ENCODE measurements at places on chromosomes 12 and 14.

- no peak overlapping the region for H3K4me3 ChIP-seq
- no peak overlapping the region for H3K27ac ChIP-seq
- H3K4me1 ChIP-seq: no peaks in the 10 kb centered on the region
- no peaks in the 10 kb centered on the region for H3K36me3 ChIP-seq
- no peaks in the 10 kb centered on the region for H3K27me3 ChIP-seq
Observed at GRCh38 chr14:26928019-26928418, 330.2 kb upstream of the NOVA1 start.

- no peaks in the 10 kb centered on the region for H3K4me1 ChIP-seq
- H3K4me3 ChIP-seq: no peak overlapping the region
- no peak overlapping the region for H3K27ac ChIP-seq
Observed at GRCh38 chr14:32102152-32102787, 25.2 kb downstream of the ARHGAP5 start.

DNA sequence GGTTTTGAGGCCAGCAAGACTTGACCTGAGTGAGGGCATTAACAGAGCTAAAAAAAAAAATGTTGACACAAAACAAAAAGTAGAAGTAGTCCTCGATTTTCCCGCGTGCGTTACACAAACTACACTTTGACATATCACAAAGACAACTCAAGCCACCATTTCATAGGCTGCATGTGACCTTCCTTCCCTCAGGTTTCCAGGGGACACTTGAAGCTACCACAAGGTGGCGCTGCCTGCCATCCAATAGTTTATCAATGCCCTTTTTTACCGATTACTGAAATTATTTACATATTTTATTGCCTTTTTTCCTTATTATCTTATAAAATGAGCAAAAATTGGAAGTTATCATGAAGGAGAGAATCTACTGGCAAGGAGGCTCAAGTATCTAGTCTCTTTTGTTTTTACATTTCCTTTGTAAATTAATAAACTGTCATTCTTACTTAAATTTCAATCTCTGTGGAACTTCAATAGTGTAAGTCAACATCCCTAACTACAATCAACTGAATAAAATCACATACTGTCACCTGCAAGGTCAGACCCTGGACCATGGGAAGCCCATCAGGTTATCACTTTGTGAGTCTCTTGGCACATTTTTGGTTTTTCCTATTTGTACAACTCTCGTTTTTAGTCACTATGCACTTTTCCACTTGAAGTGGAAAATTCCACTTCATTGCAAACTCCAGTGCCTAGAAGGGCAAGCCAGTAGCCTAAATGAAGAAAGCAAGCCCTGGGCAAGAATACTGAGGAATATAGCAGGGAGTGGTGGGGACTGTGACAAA, 84.6 kb upstream of the CPSF6 start:
- H3K4me3 ChIP-seq: no peak overlapping the region
- H3K27me3 ChIP-seq: no peaks in the 10 kb centered on the region

DNA sequence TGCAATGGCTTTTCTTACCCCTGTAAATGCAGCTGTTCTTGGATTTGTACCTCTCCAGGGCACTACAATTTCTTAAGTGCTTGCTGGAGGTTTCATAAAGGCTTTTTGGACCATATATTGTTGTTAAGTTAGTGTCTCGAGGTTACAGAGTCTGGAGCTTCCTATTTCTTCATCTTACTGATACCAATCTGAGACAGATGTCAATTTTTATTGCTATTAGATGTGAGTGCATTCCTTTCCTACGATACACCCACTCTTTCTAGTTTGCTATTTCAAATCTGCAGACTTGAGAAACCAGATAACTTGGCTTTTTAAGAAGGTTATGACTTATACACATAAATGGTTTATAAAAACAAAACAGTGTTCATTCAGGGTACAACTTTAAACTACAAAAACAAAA, 2.1 kb downstream of the NOXRED1 start:
- no peak for DNase-seq
- H3K4me3 ChIP-seq: no peak overlapping the region
- no peaks in the 10 kb centered on the region for H3K4me1 ChIP-seq
- no peak overlapping the region for H3K27ac ChIP-seq
- H3K36me3 ChIP-seq: no peaks in the 10 kb centered on the region
- no peaks in the 10 kb centered on the region for H3K27me3 ChIP-seq

DNA sequence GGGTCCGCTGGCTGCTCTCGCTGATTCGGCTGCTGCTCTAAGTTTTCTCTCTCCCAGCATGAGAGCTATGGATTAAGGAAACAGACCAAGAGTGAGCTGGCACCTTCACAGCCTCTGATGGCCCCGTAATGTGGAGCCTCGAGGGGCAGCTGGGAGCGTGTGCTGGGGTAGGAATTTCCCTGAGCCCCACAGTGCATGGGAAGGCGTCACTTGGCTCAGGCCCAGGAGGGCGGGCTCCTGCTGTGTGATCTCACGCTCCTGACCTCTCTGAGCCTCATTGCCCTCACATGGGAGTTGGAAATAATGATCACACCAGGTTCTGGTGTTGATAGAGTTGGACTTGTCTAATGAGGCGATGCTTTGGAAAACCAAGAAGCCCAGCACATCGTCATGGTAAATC, 238.6 kb upstream of the CRY1 start:
- no peak for DNase-seq
- no peaks in the 10 kb centered on the region for H3K36me3 ChIP-seq
- H3K27me3 ChIP-seq: no peaks in the 10 kb centered on the region
- H3K27ac ChIP-seq: no peak overlapping the region
- no peaks in the 10 kb centered on the region for H3K4me1 ChIP-seq
- H3K4me3 ChIP-seq: no peak overlapping the region

DNA sequence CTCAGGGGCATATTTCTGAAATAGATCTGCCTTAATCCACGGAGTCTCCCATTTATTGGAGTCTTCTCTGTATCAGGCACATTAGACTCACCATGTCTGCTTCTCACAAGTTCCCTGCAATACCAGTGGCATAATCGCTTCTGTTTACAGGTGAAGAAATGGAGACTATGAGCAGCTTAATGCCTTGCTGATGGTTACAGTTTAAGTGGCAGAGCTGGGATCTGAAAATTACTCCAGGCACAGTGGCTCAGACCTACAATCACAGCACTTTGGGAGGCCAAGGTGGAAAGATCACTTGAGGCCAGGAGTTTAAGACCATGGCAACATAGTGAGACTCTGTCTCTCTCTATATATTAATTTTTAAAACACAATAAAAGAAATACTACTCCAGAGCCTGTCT, 7.3 kb upstream of the RIC8B start:
- no peaks in the 10 kb centered on the region for H3K4me1 ChIP-seq
- no peaks in the 10 kb centered on the region for H3K27me3 ChIP-seq
- no peak overlapping the region for H3K4me3 ChIP-seq
- no peak for DNase-seq
- peak overlapping the region; percentile 66 for H3K27ac ChIP-seq

DNA sequence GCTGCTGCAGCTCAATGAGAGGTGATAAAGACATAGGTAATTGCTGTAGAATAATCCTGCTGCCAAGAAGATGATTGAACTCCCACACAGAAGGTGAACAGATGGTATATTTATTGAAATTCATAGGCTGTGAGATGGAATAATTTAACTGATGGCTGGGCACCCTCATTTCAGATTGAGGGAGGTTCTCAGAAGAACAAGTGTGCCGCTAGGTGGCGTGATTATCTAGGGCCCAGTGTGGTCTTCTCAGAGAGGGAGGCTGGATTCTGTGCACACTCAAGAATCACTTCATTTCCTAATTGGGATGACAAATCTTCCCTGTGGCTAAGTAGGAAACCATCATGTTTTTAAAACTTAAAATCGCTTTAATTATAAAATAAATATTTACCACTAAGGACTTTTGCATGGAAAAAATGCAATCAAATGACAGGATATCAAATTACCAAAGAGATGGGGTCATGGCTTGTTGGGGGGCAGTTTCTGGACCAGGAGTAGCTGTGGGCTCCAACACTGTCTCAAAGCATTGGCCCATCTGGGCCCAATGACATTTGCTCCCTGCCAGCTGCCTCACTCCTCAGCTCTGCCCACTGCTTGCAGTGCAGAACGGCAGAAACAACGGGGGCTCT, 132.3 kb downstream of the SNAPC1 start:
- no peak overlapping the region for H3K27ac ChIP-seq
- H3K36me3 ChIP-seq: no peaks in the 10 kb centered on the region
- H3K27me3 ChIP-seq: no peaks in the 10 kb centered on the region

GRCh38 chr12:3158851-3159465, 81.8 kb downstream of the TSPAN9 start:
- peak overlapping the region; percentile 86 for H3K27ac ChIP-seq
- H3K4me1 ChIP-seq: peaks cover 11% of the 10 kb centered on the region
- no peak overlapping the region for H3K4me3 ChIP-seq
- H3K27me3 ChIP-seq: no peaks in the 10 kb centered on the region
- H3K36me3 ChIP-seq: no peaks in the 10 kb centered on the region

- peak overlapping the region; percentile 98 for H3K27ac ChIP-seq
- peaks cover 13% of the 10 kb centered on the region for H3K4me1 ChIP-seq
- H3K4me3 ChIP-seq: peak overlapping the region; percentile 29
- H3K27me3 ChIP-seq: no peaks in the 10 kb centered on the region
- DNase-seq: peak; percentile 93
- no peaks in the 10 kb centered on the region for H3K36me3 ChIP-seq
Observed at GRCh38 chr12:52032446-52032803, 18.8 kb upstream of the NR4A1 start.

- DNase-seq: no peak
- no peak overlapping the region for H3K4me3 ChIP-seq
- H3K36me3 ChIP-seq: no peaks in the 10 kb centered on the region
- H3K27ac ChIP-seq: no peak overlapping the region
Observed at GRCh38 chr14:67733616-67734015, 31.9 kb downstream of the RDH12 start.

DNA sequence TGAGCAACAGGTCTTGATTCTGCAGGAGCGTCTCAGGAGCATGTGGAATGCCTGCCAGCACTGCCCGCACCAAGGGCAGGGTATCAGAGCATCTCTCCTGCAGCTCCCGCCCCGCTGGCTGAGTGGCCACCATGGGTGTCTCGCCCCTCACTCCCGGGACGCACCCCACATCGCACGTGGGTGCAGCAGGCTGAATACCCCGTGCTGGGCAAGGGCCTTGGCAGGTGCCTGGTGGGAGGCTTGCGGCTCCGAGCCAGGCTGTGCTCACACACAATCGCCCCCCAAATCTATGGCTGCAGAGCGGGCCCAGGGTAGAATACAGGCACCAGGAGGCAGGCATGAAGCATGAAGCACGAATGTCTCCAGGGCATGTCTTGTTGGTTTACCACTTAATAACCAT, 103.9 kb upstream of the TMEM132D start:
- no peak for DNase-seq
- no peak overlapping the region for H3K27ac ChIP-seq
- H3K27me3 ChIP-seq: no peaks in the 10 kb centered on the region

DNA sequence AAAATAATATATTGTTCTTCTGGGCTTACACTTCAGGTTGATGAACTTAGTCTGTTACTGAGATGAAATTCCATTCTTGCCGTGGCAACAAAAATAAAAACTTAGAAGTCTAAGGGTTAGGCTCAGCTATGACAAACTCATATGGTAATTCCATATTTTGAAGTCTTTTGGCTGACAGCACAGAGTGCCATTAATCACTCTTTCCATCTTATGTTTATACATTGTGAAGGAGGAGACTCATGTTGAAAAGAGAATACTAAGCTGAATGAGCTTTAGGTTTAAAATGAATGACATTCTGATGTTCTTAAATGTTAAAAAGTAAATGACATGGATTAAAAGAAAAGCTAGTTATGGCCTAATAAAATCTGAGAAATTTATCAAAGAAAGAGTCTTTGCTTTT, 291.9 kb downstream of the SOX5 start:
- DNase-seq: no peak
- no peak overlapping the region for H3K27ac ChIP-seq
- H3K36me3 ChIP-seq: no peaks in the 10 kb centered on the region
- H3K4me1 ChIP-seq: no peaks in the 10 kb centered on the region

DNA sequence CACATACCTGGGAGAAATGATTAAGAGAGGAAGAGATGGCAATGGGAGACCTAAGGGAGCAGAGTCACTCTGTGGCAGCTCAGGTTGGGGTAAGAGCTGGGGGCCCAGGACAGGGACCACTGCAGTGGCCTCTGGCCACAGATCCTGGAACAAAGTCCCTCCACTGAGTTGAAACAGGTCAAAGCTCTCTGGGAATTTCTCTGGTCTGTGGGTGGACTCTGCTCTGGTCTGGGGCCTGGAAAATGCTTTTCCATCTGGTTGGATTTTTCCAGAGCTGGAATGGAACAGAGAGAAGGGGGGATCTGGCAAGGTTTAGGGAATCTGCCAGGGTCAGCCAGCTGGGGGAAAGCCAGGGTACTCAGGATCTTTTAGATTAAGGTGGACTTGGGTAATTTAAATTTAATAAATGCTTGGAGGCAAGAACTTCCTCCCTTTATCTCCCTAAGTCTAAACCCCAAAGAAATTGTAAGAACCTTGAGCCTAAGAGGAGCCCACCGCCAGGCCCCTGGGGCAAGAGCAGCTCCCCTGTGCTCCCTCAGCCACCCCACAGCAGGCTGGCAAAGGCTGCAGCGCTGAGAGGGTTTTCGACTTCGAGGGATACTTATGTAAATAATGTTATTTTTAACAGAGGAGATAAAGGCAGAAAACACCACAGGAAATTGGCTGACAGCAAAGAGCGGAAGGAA, 3.7 kb downstream of the HOXC10 start:
- no peaks in the 10 kb centered on the region for H3K36me3 ChIP-seq
- H3K4me1 ChIP-seq: peaks cover 17% of the 10 kb centered on the region
- no peak overlapping the region for H3K4me3 ChIP-seq
- DNase-seq: no peak

DNA sequence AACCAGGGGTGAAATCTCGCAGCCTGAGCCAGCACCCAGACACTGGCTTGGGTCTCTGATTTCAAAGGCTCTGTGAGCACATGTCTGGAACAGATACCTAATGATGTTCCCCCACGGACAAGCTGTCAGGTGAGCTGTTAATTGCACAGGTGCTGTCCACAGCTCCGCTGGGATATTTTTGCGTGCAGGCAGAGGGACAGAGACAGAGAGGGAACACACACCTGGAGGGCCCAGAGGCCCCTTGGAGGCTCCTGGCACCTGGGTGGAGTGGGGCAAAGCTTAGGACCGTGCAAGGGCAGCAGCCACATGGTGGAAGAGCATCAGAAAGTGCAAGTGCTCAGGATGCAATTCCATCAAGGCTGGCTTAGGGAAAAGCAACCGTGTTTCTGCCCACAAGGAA, 57.3 kb downstream of the ARL6IP4 start:
- H3K4me3 ChIP-seq: no peak overlapping the region
- no peak for DNase-seq
- H3K4me1 ChIP-seq: no peaks in the 10 kb centered on the region
- H3K27me3 ChIP-seq: no peaks in the 10 kb centered on the region
- no peak overlapping the region for H3K27ac ChIP-seq
- H3K36me3 ChIP-seq: no peaks in the 10 kb centered on the region

GRCh38 chr14:45199230-45199629, 53.8 kb downstream of the MIS18BP1 start:
- H3K4me1 ChIP-seq: no peaks in the 10 kb centered on the region
- no peak overlapping the region for H3K27ac ChIP-seq
- no peaks in the 10 kb centered on the region for H3K36me3 ChIP-seq
- H3K4me3 ChIP-seq: no peak overlapping the region

DNA sequence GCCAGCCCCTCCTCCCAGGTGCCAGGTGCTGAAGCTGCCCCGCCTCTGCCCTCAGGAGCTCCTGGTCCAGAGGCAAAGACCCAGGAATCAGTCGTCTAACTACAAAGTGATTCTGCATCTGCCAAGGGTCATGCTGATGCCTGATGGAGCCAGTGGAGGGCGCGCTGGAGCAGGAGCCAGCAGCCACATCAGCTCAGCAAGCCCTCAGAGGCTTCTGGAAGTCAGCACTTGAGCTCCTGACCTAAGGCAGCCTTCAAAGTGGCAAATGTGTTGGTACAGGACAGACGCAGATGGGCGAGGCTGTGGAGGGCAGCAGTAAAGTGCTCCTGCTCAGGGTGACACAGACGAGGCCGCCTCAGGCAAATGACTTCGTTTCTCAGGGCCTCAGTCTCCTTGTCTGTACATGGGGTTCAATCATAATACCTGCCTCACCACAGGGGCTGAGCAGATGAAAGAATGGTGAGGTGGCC, 10.9 kb downstream of the C12orf43 start:
- H3K4me1 ChIP-seq: no peaks in the 10 kb centered on the region
- H3K27me3 ChIP-seq: no peaks in the 10 kb centered on the region
- no peaks in the 10 kb centered on the region for H3K36me3 ChIP-seq
- no peak overlapping the region for H3K27ac ChIP-seq
- H3K4me3 ChIP-seq: no peak overlapping the region
